Keratinocyte (primary cell): ENCODE measurements at places on chromosomes 6 and 20. TPM values are rescaled to one million over a fixed set of nuclear protein-coding genes. Genes with fewer than 3 reads are reported as not detected.

DNA sequence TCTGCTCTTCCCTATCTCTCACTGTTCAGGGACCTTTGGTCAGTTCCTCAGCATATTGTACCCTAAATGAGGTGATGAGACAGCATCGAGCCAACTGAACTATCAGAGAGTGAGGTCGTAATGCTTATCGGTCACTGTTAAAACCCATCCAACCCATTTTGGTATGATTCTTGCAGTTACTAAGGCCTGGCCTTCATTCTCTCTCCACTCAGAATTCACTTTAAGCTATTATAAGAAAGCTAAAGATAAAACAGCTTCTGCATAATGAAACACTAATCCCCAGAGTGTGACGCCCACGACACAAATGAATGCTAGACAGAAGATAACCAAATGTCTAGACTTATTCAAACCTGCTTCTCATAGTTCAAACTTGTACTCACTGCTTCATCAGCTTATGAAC lies 175.8 kb downstream of the GMPR start:
- DNase-seq: no peak

- no peak for DNase-seq
Measured at GRCh38 chr6:42363926-42364849, 87.5 kb downstream of the TRERF1 start.

GRCh38 chr6:168292826-168293225 lies 26.8 kb downstream of the DACT2 start:
- no peak for DNase-seq

DNA sequence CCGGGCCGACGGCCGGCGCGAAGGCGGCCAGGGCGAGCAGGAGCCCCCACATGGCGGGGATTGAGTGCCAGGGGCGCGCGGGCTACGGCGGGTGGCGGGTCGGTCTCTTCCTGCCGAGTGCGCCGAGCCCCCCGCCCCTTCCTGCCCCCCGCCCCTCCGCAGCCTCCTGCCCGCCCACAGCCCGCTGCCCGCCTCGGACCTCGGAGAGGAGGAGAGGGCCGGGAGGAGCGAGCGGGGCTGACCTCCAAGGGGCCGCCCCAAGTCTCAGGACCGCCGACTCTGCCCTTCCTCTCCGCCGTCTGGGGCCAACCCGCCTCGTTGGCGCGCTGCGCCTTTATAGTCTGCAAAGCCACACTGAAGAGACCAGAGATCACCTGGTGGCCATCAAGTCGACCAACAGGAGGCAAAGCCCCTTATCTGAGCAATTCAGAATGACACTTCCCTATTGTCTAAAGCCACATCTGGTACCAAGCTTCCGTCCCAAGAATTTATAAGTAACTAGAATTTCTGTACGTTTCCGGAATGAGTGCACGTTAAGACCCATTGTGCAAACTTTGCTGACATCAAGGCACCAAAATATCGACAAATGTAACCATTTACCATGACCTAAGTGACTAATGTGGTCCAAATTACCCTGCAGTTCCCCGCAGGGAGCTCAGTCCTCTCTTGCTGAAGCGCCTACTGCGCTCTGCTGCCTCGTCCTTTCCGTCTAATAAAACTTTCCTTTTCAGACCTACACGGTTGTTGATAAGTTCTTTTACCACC lies at the start of gene CPXM1:
Gene CPXM1, minus strand, starts transcription at position 107 of the 765 bp plus-strand sequence. Its CDS starts 55 bp downstream, at position 52.
- DNase-seq: no peak

DNA sequence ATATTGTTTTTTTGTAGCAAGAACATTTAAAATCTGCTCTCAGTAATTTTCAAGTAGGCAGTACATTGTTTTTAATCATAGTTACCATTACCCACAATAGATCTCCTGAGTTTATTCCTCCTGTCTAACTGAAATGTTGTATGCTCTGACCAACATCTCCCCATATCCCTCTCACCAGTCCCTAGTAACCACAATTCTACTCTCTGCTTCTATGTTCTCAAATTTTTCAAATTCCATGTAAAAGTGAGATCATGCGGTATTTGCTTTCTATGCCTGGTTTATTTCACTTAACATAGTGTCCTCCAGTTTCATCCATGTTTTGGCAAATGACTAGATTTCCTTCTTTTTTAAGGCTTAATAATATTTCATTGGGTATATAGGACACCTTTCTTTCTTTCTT lies 300.5 kb downstream of the KCNQ5 start:
- DNase-seq: no peak

GRCh38 chr20:63972312-63973159 lies 2.8 kb upstream of the ZNF512B start:
- DNase-seq: no peak

GRCh38 chr6:150959166-150959565 lies 93.7 kb downstream of the MTHFD1L start:
- no peak for DNase-seq

DNA sequence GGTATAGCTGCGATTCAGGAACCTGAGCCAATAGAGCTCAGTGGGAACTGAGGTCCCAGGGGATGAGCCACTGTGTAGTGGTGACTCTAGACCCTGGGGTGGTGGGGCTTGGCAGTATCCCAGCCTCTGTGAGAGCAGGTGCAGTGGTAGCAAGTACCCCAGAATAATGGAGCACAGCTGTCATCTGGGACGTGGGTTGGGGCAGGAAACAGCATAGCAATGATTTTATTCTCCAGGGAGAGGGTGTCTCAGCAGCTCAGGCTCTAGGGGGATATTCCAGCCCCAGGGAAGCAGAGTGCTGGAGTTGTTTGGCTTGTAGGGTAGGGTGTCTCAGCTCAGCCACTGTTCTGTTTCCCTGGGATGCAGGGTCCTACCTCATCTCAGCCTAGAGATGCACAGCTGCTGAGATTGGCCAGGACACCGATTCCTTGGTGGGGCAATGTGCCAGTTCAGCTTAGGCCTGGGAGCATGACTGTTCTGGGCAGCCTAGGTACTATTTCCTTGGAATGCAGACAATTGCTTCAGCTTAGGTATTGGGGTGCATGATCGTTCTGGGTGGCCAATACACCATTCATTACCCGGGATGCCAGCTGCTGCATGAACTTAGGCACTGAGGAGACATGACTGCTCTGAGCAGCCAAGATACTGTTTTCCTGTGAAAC lies 34.0 kb upstream of the NUP153 start:
- no peak for DNase-seq

TCFL5 gene
- 9.9 to 14.6 TPM (median 14.5 TPM) in 3 replicates for polyA plus RNA-seq

OR12D3 gene
- not detected in 3 replicates for polyA plus RNA-seq
